Renal cortex interstitium (tissue), 15 donors: ENCODE measurements at places on chromosomes 5 and 9. TPM values are rescaled to one million over a fixed set of nuclear protein-coding genes. Genes with fewer than 3 reads are reported as not detected.
A peak's percentile ranks its signal among the peaks of the same experiment; 100 is the strongest.

- peak; percentile 91 for DNase-seq
These were observed at the start of the genes AK6, RAD17 and TAF9 for GRCh38 chr5:69369340-69370121. Gene AK6 (minus strand): TSS chr5:69369520. CDS start chr5:69369490, 30 bp downstream. Gene RAD17 (plus strand): TSS chr5:69369818. CDS start chr5:69372209, 2,391 bp downstream. Gene TAF9 (minus strand): TSS chr5:69369520. CDS start chr5:69365737, 3,783 bp downstream.

Gene CDO1
- 32.2 TPM for polyA plus RNA-seq

Gene GPR150
- polyA plus RNA-seq: not detected

GRCh38 chr9:137505421-137506140, 44.6 kb downstream of the PNPLA7 start:
- DNase-seq: no peak

Gene SPATA31C1
- polyA plus RNA-seq: 0.55 TPM

GRCh38 chr5:103041071-103041676, 78.8 kb downstream of the GIN1 start:
- peak; percentile 5 for DNase-seq

Gene CMBL
- 41.6 TPM for polyA plus RNA-seq
